Right forelimb (tissue), 1 donor: ENCODE measurements at places on chromosomes 7 and 10.

DNA sequence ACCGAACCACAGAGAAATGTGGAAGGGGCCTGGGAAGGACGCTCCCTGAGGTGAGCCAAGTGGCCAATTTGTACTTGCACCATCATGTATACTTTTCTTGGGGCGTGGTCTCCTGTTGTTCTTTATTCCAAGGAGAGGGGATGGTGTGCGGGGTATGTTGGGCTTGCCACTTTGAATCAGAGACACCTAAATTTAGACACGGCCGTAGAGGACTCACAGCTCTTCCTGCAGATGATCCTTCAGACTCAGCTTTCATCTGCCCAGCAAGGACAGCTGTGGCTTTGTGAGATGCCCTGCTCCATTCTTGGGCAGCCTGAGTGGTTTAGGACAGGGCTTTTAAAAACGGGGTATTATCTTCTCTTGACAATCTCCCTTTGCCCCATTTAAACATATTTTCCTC is 473.2 kb downstream of the REEP3 start:
- no peak for DNase-seq

- DNase-seq, result no peak
Observed at GRCh38 chr10:98610301-98610700, 163.6 kb upstream of the HPS1 start.

- no peak for DNase-seq
Observed at GRCh38 chr10:43667761-43668386, 19.2 kb upstream of the ZNF32 start.

DNA sequence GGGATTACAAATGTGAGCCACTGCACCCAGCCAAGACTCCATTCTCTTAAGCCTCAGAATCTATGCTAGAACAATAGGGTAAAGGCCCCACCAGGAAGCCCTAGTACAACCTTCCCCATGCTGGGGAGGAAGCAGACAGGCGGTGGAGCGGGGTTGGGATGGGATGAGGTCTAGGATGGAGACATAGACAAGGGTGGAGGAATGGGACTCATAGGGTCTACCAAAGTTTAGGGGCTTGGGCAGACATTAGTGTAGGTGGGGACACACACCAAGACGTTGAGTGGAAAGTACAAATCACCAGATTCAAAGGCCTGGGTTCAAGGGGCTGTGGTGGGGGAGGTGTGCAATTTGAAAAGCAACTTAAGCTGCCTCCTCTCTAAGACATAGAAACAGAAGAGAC is 19.3 kb downstream of the PRSS2 start:
- DNase-seq, result no peak

- DNase-seq, result no peak
Observed at GRCh38 chr7:121449329-121449728, 53.2 kb upstream of the FAM3C start.

DNA sequence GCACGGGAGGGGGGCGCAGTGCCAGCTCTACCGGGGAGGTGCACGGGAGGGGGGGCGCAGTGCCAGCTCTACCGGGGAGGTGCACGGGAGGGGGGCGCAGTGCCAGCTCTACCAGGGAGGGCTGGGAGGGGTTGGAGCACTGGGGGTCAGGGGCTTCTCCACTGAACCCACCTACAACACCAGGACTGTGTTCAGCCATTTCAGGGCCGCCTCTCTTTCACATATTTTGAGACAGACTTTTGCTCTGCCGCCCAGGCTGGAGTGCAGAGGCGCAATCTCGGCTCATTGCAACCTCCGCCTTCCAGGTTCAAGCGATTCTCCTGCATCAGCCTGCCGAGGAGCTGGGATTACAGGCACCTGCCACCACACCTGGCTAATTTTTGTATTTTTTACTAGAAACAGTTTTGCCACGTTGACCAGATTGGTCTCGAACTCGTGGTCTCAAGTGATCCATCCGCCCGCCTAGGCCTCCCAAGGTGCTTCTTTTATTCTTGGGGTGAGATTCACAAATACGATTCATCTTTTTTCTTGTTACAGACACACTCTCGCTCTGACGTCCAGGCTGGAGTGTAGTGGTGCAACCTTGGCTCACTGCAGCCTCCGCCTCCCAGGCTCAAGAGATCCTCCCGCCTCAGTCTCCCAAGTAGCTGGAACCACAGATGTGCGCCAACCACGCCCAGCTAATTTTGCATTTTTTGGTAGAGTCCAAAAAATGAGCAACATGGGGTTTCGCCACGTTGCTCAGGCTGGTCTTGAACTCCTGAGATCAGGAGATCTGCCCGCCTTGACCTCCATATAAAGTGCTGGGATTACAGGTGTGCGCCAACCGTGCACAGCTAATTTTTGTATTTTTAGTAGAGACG is 37.0 kb downstream of the ADAP1 start:
- DNase-seq, result no peak

GRCh38 chr7:75640201-75640600 is 98.5 kb downstream of the HIP1 start:
- DNase-seq, result no peak

GRCh38 chr10:13515467-13515866 is 13.3 kb downstream of the BEND7 start:
- no peak for DNase-seq

GRCh38 chr7:43479042-43479441 is 103.9 kb upstream of the STK17A start:
- DNase-seq, result no peak

GRCh38 chr7:124130-124949 is 68.0 kb upstream of the FAM20C start:
- no peak for DNase-seq

GRCh38 chr7:54839575-54840213 is 80.7 kb upstream of the SEC61G start:
- DNase-seq, result peak; percentile 73

GRCh38 chr7:22863156-22863899 is 40.7 kb upstream of the TOMM7 start:
- no peak for DNase-seq

DNA sequence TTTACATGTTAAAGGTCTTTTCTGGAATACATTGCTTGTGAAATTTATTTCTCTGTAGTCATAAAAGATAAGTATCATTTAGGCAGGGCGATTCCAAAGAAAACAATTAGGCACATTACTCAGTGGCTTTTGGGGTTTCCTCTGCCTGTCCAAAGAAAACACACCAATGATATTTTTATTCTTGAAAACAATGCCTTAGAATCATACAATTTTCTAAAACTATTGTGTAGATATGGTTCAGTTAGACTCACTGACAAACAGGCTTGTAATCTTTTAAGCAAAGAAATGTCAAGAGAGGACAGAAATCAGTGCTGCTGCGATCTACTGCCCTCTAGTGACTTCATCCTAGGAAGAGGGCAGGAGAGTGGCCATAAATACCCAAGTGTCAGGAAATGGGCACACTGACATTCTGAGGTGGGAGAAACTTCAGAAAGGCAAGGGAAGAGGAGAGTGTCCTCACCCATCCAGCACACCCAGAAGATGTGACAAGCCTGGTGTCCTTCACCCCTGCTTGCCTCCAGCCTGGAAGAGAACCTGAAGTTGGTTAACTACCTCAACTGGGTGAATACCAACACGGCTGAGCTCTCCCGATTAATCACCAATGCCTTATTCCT is 120.5 kb downstream of the GALNT11 start:
- DNase-seq, result no peak

GRCh38 chr7:55509322-55509721 is 63.0 kb downstream of the VOPP1 start:
- no peak for DNase-seq

DNA sequence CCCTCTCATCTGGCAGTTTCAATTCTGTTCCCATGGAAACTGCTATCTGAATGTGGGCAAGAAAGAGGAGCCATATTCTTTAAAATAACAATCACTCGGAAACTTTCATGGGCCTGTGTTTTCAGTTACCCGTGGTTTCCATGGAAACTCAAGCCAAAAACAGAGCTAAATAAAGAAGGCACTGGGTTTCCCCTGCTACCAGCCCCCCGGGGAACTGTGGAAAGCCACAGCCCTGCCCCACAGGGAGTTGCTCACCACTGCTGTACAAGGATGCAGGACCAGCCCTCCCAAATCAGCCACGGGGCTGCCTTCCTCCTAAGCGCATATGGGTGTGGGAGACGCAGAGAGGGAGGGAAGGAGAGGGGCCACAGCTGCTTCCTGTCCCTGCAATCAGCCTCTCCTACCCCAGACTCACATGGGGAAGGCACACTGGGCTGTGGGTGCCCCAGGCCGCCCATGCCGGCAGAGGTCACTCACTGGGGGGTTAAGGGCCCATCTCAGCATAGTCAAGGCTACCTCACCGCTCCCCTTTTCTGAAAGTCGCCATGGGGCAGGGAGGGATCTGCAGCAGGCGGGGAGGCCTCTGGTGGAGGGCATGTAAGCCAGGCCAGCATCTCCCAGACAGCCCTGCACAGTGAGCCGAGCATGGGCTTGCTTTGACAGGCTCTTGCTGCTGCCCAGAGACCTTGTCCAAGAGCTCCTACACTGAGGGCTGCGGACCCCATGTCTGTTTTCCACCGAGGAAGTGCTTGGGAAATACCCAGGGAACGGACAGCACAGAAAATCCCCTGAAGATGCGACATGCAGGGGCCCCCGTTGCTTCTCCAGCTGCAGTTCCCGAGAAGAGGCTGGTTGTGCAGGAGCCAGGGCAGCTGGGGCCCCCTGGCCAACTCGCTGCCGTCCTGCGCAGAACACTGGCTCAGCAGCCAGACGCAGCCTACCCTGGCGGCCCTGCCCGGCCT is 157.3 kb upstream of the PPP2R2D start:
- DNase-seq, result peak; percentile 75

DNA sequence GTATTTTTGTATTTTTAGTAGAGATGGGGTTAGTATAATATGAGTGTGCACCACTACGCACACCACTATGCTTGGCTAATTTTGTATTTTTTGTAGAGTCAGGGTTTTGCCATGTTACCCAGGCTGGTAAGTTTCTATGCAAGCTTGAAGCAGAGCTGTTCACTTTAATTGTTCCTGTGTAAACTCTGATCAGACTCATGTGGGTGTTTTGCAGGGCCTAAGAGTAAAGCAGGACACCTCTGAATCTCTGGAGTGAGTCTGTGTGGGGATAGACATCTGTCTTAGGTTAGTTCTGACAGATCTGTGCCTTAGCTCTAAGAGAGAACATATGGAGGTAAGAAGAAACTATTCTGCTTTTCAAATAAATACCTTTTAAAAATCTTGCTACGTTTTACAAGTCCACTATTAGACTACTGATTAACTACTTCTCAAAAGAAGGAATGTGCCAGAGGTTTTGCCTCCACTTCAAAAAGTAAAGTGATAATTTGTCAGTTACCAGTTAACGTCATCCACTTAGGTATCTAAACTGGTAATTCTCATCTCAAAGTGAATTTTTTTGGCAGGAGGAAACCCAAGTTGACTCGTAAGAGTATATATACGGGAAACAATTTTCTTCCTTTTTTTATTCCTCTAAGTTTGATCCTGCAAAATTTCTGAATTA is 1.1 kb downstream of the COL17A1 start:
- DNase-seq, result no peak
